A549 (cell line): ENCODE measurements at places on chromosomes 2 and 18.

DNA sequence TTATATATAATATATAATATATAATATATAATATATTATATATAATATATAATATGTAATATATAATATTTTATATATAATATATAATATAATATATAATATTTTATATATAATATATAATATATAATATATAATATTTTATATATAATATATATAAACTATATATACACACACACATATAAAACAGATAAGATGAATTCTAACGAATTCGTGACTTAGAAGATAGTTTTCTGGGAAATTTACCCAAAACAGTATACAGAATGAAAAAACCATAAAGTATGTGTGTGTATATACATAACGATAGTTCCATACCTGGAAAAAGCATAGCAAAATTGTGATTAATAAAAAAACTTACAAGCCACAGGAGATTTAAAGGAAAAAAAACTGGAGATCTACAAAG is 80.6 kb downstream of the THADA start:
- no peak for DNase-seq

DNA sequence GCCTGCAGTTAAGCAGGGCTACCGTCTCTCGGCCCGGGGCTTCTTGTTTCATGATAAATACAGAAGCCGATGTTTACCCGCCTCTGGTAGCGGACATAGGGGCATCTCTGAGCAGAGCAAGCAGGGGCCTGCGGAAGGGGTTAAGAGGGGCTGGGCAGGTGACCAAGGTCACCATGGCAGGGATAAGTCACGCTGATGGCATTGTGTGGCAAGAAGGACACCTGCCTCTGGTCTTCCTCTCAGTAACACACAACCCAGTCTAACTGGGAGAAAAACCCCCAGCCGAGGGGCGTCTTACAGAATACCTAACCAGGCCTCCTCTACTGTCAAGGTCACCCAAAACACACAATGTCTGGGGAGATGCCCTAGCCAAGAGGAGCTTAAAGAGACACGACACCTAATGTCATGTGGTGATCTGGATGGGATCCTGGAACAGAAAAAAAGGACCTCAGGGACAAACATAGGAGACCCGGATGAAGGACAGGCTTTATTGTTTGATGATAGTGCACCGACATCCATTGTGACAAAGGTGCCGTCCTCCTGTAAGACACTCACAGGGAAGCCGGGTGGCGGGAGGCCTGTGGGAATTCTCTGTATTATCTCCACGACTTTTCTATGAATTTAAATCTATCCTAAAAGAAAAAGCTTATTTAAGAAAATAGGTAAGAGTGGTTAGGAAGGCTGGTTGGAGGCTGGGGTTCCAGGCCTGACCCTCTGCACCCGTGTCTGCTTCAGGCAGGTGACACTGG is 24.8 kb downstream of the SH3BP4 start:
- DNase-seq: no peak

DNA sequence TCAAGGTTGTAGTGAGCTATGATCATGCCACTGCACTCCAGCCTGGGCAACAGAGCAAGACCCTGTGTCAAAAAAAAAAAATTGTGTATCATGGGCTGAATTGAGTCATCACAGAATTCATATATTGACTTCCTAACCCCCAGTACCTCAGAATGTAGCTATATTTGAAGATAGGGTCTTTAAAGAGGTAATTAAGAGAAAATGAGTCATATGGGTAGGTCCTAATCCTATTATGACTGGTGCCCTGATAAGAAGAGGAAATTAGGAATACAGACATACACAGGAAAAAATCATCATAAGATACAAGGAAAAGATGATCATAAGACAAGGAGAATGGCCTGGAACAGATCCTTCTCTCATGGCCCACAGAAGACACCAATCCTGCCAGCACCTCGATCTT is 466.4 kb upstream of the ACVR2A start:
- DNase-seq: no peak

DNA sequence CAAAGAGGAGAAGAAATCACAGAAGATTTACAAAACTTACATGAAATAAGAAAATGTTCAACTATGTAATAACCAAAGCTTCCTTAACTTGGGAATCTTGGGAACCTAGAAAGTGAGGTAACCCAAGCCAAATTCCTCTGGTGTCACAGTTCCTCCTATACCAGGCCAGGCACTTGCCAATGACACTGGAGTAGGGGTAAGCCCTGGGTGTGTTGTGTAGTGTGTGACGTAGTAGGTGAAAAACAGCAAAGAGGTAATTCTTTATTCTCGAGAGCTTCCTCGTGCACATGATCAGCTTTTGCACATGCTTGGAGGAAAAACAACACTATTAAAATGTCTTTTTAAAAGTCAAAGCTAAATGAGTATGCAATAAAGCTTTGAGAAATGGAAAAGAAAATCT is 118.0 kb downstream of the METTL8 start:
- no peak for DNase-seq

DNA sequence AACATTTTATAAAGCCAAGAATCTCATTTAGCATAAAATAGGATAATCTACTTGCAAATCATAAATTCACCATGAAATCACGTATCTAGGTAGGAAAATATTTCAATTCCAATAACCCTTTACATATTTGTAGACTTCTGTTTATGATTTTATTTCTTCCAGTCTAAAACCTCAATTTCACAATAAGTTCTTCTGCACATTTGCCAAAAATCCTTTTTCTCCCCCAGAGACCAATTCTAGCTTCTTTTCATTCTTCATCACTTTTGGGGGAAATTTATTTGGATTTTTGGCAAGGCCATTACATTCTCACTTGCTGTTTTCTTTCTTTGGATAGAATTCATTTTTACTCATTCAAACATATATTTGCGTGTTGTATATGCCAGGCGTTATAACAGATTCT is 86.8 kb downstream of the SPRED2 start:
- DNase-seq: no peak

GRCh38 chr2:189016311-189016861 is 42.2 kb downstream of the COL3A1 start:
- no peak for DNase-seq

DNA sequence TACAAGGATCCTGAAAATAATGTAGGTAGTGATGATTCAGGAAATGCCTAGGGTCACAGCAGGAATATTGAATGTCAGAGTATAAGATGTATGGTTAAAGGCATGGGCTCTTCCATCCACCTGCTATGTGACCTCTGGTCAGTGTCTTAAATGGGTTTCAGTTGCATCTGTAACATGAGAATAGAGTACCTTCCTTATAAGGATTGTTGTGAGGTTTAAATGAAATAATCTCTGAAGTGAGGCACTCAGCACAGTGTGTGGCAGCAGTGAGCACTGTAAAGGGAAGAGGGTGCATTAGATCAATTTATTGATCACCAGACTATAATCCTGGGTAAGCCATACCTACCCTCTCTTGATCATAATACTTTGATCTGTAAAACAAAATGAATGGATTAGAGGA is 319.1 kb downstream of the SLC4A3 start:
- no peak for DNase-seq

- no peak for DNase-seq
Observed at GRCh38 chr2:99159594-99159993, 4.8 kb downstream of the LIPT1 start.

DNA sequence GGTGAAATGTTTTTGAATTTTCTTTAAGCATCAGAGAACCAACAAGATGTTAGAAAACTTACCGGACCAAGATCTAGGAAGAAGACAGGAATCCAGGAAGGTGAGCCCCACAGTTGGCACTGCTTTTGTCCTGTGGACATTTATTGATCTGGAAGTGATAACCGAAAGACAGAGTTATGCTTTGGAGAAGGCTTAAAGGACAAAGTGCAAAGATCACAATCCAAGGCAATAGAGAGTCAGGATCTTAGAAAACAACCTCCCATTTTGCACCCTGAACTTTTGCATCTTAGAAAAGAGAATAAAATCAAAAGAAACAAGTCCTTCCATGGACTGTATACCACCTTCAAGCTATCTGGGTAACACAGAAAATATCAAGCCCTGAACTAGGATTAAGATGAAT is 129.4 kb upstream of the SRD5A2 start:
- no peak for DNase-seq

DNA sequence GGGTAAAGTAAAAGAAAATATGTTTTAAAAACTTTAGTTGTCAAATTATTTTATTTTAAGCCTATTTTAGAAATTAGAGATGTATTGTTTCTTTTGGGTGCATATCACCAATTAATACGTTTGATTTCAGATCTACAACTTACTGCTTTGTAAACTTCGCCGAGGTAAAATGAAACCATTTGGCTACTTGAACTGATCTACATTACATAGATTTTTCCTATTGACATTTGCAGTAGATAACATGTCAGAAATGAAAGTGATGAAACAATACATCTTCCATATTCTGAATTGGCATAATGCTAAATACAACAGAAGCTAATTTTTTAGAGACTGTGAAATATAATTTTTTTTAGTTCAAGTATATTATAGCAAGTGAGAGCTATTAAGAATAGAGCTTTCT is 39.5 kb downstream of the GLS start:
- no peak for DNase-seq

- no peak for DNase-seq
Observed at GRCh38 chr2:164839914-164840457, 1.6 kb downstream of the COBLL1 start.

DNA sequence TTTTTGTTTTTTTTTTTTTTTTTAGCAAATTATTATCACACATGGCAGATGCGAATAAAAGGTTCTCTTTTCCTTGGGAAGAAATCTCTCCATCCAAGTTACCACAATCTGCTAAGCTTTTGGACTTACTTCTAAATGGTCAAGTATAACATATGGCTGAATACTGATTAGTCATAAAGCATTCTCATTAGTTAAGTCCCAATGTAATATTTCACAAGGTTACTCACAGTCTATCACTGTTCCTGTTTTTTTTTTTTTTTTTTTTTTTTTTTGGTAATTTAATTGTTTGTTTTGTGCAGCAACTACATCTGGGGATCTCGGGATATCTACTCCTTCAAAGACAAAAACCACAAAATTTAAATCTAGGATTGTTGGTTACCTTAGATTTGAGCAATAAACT is 771.7 kb downstream of the CPS1 start:
- DNase-seq: no peak

GRCh38 chr2:169203952-169204351 is 134.6 kb downstream of the DHRS9 start:
- DNase-seq: no peak

GRCh38 chr2:217836901-217837491 is 165.8 kb downstream of the TNS1 start:
- DNase-seq: no peak

- DNase-seq: no peak
Observed at GRCh38 chr2:151824886-151825285, 3.3 kb downstream of the ARL5A start.

GRCh38 chr18:57275111-57275510 is 77.2 kb upstream of the ST8SIA3 start:
- DNase-seq: no peak

DNA sequence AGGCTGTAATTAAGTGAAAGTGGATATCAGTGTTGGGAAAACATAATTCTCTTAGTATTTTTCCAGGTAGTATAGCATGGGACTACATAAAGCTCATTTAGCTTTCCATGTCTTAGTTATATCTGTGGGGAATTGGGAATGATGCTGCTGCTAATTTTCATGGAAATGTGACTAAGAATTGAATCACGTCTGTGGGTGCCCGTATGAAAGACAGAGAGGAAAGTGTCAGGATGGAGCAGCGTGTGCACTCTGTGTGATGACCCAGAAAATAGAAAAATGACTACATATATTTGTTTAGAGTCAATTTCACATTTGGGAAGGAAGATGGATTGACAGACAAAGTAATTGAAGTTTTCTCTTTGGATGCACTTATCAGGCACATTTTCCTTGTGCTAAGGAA is 212.1 kb downstream of the PTPRM start:
- no peak for DNase-seq

- DNase-seq: no peak
Observed at GRCh38 chr18:25282282-25282681, 69.7 kb downstream of the ZNF521 start.

GRCh38 chr2:127769587-127769986 is 41.4 kb downstream of the WDR33 start:
- DNase-seq: no peak

- no peak for DNase-seq
Observed at GRCh38 chr2:72139874-72140620, 7.6 kb downstream of the CYP26B1 start.

- peak; percentile 41 for DNase-seq
Observed at GRCh38 chr2:215749092-215749957, 264.0 kb downstream of the MREG start.

GRCh38 chr2:223095207-223095606 is 43.2 kb downstream of the KCNE4 start:
- DNase-seq: no peak

GRCh38 chr18:27428120-27428519 is 243.0 kb upstream of the CHST9 start:
- DNase-seq: no peak

DNA sequence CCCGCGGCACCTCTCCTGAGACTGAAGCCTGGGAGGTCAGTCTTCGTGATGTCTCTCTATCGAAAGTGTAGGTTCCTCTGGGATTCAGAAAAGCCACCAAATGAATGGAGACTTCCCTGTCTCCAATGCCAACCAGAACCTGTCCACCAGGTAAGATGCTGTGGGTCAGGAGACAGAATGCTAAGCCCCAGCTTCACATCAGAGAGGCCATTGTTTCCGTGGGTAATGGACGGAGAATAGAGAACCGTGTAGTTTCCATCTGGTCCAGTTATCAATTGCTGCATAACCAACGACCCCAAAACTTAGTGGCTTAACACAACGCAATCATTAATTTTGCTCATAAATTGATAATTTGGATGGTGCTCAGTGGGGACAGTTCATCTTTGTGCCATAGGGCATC is 93.5 kb downstream of the DDX1 start:
- no peak for DNase-seq
